ENCODE measurements at places on chromosomes 6 and 20. TPM values are rescaled to one million over a fixed set of nuclear protein-coding genes. Genes with fewer than 3 reads are reported as not detected.

Gene TOP1
- total RNA-seq, result 84.6 TPM

Gene NKAPL
- total RNA-seq, result 0.55 TPM

DNA sequence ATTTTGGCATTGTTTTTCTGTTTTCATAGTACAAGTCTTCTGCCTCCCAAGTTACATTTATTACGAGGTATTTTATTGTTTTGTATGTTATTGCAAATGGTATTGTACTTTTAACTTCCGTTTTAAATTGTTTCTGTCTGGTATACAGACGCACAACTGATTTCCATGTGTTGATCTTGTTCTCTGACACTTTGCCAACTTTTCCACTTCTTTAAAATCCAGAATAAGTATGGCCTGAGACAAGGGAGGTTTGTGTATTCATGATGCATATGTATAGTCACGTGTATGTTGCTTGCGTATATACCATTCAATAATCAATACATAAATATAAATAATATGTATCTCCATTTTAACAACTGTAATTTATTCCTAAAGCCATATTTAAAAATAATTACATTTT, 41.2 kb downstream of the THBS2 start:
- no peak for DNase-seq
- H3K4me3 ChIP-seq, result no peak overlapping the region
- no peaks in the 10 kb centered on the region for H3K4me1 ChIP-seq
- H3K36me3 ChIP-seq, result no peaks in the 10 kb centered on the region
- no peaks in the 10 kb centered on the region for H3K27me3 ChIP-seq
- no peak overlapping the region for H3K27ac ChIP-seq

GRCh38 chr6:158561321-158561884, 1.5 kb downstream of the TMEM181 start:
- peak overlapping the region; percentile 93 for H3K27ac ChIP-seq
- H3K4me3 ChIP-seq, result peak overlapping the region; percentile 98
- no peaks in the 10 kb centered on the region for H3K27me3 ChIP-seq

Gene SLC17A3
- total RNA-seq, result not detected

- peaks cover 7% of the 10 kb centered on the region for H3K27me3 ChIP-seq
- H3K27ac ChIP-seq, result peak overlapping the region; percentile 86
- no peak for DNase-seq
- peak overlapping the region; percentile 44 for H3K4me3 ChIP-seq
- no peaks in the 10 kb centered on the region for H3K36me3 ChIP-seq
Observed at GRCh38 chr20:45993197-45993951, 15.3 kb upstream of the MMP9 start.
